ENCODE measurements at places on chromosomes 1 and 21.

DNA sequence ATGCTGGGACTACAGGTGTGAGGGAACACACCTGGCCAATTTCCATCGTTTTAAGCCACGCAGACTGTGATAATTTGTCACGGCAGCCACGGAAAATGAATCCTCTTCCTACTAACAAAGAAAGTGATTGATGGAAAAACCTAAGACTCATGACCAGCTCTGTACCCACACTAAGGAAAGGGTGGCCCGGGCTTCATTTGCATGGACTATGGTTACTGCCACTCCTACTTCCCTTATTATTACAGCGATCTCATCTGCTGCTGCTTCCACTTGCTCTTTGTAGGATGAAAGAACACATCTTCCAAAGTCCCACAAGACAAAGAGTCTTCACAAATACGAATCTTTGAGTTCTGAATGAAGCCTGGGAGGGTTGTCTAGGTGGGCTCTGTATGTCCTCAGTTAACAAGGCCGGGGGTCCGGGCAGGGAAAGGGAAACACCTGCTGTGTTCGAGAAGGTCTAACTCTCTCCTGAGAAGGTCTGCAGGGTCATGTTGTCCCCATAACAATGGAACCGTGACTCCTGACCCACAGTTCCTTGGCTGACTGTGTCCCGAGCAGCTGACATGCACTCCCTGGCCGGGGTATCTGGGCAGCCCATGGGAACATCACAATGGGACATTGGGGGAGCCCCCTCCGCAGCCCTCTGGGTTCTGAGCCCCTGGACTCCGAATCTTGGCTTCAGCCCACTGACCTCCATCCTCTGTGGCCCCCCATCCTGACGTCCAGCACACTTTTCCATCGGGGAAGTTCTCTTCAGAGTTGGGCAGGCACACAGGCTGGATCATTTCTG is 13.3 kb upstream of the TFF1 start:
- DNase-seq = no peak

DNA sequence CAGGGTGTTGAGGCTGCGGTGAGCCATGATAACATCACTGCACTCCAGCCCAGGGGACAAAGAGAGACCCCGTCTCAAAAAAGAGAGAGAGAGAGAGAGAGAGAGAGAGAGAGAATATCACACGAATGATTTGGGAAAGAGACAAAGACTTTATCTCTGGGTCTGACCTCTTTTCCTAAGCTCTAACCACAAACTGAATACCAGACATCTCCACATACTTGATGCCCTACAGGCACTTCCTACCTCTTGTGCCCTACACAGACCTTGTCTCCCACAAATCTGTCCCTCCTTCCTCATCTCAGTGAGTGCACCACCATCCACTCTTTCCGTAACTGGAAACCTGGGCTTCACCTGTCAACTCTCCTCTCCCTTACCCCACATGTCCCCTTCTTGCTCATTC is 27.0 kb upstream of the PTCH2 start:
- DNase-seq = no peak

DNA sequence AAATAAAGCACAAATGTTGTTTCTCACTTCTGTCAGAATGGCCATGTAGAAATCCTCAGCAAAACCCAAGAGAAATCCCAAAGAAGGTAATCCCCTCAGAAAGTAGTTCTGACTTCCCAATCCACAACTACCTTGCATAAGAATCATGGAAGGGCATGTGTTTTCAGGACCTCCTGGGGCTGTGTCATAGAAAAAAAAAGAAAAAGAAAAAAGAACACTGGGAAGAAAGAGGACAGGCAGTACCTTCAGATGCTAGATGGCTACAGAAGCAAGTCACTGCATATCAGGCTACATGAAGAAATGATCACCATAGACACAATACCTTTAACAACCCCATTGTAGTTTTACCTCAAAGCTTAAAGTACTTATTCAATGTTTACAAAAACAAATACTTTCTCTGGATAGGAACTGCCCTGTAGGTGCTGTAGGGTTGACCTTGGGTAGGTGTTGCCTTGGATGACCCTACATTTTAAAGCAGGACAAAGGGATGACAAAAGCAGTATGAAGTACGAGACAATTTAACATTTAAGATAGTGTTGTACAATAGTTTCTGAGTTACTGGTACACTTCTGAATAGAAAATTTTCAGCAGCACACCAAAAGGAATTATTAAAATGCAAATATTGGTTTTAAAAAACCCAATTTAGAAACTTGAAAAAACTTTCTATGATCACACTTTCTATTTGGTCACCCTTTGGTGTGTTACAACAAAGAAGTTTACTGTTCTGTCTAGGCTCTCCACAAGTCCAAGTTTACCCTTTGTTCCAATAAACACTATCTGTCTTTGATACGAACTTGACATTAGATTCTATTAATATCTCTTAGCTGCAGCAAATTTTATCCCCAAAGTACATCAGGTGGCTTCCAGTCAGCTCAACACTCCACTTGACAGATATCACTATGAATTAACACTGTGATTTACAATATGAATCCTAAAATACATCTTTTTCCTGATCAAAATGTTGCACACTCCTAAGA is 5.0 kb downstream of the TRIT1 start:
- no peak for DNase-seq

- no peak for DNase-seq
Observed at GRCh38 chr1:47779613-47780012, 217.6 kb downstream of the TRABD2B start.

DNA sequence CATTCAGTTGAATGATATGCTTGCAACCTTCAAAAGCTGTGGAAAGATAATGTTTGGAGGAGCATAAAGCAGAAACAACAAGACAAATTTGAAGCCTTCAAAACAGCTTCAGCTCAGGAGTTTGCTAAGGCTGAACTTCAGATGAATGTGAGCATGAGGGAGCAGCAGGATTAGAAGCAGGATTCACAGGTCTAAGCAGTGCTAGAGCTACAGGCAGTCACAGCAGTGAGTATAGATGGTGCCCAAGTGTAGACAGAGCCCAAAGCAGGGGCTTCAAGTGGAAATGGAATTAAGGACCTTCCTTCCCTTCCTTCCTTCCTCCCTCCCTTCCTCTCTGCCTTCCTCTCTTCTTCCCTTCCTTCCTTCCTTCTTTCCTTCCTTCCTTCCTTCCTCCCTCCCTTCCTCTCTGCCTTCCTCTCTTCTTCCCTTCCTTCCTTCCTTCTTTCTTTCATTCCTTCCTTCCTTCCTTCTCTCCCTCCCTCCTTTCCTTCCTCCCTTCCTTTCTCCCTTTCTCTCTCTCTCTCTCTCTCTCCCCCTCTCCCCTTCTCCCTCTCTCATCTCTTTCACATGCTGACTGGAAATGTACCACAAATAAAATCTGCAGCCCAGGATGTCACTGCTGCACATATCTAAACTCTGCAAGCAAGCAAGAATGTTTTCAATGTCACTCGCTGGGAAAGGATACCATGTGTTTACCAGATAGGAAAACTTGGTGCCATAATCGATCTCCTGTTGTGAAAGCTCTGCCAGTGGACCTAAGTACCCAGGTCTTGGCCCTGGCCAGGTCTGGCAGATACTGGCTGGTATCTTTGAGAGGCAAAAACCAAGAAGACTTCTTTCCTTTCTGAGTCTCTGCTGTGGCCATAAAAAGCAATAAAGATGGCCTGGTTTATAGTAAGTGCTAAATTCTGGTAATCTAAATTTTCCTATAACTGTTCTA is 13.1 kb upstream of the SLC30A10 start:
- no peak for DNase-seq

- no peak for DNase-seq
Observed at GRCh38 chr1:162230096-162230495, 146.6 kb downstream of the SPATA46 start.

DNA sequence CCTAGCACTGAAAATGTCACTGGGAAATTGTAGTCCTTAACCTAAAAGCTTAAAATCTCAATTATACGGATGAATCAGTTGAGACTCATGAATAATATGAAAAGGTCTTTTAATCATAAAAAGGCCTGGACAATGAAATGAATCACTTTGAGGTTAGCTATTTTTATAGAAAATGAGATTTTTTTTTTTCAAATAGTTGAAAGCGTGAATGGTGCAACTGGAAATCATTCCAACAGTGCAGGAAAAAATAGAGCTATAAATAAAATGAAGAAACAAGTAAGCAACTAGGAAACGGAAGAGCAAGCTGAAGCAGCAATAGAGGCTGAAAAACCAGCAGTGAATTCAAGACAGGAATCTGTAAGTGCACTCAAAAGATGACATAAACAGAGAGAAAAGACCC is 142.9 kb downstream of the BACH1 start:
- no peak for DNase-seq

GRCh38 chr1:101463195-101463594 is 226.4 kb downstream of the S1PR1 start:
- no peak for DNase-seq

DNA sequence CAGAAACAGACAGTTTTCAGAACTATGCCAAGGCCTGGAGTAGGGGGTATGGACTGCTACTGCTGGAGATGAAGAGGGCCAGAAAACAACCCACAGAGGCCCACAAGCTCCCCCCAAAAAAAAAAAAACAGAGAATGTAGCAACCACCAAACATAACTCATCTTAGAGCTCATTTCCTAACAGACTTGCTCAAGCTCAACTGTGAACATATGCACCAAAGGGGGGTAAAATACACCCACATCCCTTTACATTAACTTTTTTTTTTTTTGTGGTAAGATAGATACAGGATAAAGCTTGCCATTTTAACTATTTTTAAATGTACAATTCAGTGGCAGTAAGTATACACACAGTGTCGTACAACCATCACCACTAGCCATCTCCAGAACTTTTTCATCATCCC is 36.0 kb downstream of the SEC16B start:
- DNase-seq = no peak

DNA sequence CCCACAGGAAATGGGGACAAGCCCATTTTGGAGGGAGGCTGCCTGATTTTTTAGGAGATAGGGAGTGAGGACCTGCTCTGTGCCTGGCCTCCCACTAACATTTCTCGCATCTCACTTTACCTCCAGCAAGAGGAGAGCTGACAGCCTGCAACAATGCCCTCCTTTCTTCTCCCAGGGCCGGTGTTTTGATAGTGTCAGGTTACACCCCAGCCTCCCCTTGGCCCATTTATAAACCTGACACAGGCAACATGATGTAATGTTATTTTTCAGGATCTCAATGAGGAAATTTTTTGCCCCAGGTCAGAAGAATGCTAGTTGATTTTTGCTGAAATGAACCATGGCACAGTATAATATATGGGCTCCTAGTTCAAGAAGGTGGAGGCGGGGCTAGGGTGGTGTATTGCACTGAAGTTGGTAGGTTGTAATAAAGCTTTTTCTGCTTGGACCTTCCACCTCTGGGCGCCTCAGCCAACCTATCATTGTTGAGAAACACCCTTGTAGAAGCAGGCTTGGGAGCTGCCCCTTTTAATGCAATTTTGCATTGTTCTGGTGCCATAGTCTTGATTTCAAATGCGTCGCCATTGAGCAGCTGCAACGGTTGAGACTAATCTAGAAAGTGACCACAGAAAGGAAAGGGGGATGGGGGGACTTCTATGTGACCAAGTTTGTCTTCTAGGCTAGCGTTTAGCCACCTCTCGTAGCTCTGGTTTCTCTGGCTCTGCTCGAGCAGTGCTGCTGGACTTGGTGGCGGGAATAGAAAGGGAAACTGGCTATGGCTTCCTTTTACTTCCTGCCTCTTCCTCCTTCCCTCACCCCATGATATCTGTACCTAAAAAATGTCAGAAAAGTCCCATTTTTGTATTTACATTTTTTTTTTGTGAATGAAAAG is 53.0 kb downstream of the PBX1 start:
- DNase-seq = no peak

DNA sequence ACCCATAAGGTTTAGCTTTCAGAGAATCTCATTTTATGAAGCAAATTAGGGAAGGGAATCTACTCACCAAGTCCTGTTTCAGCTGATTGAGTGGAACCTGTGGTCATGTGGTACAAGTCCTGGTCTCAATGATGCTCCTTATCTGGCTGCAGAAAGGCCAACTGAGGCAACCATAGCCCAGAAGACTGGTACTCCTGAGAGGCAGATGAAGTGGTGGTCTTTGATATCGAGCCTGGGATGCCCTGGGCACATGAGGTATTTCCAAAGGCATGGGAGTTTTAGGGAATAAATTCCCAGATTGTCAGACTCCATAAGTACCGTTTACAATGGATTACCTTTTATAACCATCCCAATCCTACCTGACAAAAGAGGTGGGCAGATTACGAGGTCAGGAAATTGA is 3.3 kb downstream of the MX1 start:
- no peak for DNase-seq

DNA sequence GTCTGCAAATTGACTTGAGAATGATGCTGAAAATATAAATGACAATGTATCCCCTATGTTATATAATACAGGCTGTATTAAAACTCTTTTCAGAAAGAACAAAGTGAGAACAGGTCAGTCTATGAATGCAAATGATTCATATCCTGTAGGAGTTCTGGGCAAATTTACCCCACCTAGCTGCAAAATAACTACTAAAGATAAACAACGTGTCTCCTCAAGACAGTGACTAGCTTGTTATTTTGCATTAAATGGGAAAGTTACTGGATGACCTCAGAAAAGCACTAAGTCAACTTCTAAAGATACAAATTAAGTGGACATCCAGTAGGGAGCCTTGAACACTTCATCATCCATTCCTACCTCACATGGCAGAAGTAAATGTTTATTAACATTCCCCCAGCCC is 11.1 kb downstream of the RNF19B start:
- no peak for DNase-seq

DNA sequence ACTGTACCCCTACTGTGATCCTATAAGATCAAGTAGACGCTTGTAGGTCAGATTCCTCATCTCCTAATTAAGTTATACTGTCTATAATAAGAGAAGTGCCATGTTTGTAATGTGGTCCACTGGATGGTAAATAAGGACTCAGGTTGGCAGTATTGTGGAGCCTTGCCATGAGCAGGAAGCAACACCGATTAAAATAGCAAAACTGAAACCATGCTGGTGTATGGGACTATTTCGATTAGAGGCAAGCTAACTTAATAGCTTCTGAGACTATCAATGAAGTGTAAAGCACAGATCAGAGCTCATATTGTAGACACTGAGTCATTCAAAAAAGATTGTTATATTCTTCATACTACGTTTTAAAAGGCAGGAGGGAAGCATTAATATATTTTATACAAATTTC is 348.8 kb downstream of the HHAT start:
- DNase-seq = no peak

GRCh38 chr1:158969166-158969565 is 37.8 kb downstream of the PYHIN1 start:
- no peak for DNase-seq

GRCh38 chr1:227557962-227558725 is 5.2 kb upstream of the ZNF678 start:
- DNase-seq = no peak

DNA sequence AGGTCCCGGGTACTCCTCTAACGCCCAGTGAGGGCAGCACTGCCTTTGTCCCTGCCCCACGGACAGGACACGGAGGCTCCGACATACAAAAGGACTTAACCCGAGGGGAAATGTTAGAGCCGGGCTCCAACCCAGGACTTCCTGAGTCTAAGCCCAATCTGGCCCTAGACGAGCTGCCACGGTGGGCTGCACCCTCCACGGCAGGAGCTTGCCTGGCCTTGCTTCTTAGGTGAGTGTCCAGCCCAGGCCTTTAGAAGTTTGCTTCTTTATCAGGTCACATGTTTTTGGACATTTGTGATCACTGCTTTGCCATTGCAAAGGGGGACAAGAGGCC is 11.0 kb upstream of the TMEM200B start:
- DNase-seq = no peak

- no peak for DNase-seq
Observed at GRCh38 chr1:45455162-45455561, 35.8 kb downstream of the TESK2 start.

- DNase-seq = no peak
Observed at GRCh38 chr1:110262296-110262695, 52.2 kb downstream of the KCNC4 start.
